AG04449 (cell line): ENCODE measurements at places on chromosomes 6 and 20.

DNA sequence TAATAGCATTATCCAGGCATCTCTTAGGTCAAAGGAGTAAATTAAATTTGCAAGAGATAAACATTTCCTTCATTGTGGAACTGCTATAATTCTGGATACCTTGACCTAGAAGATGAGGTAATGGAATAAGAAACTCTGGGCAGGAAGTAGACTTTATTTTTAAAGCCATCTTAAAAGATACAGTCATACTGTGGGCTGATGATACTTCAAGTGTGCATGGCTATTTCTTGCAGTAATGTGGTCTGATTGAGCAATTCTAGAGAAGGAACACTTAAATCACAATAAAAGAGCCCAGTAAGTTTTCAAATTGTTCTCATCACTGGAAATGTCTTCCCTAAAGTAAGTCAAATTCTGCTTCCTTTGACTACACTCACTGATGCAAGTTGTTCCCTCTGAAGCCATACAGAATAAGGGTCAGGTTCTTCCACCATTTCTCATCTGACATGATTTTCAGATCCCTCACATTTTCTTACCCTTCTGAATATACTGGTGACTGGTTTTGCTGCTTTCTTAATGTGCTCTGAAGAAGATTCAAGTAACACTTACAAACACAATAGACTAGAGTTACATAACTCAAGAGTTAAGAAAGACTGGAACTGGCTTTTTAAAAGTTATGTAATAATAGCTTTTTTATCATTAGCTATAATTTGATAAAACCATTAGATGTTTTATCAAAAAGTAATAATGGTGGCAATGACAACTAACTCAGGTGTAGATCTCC lies 62.6 kb upstream of the TMEM244 start:
- DNase-seq: peak; percentile 37

GRCh38 chr6:33607126-33607783 lies 13.9 kb upstream of the ITPR3 start:
- DNase-seq: no peak

DNA sequence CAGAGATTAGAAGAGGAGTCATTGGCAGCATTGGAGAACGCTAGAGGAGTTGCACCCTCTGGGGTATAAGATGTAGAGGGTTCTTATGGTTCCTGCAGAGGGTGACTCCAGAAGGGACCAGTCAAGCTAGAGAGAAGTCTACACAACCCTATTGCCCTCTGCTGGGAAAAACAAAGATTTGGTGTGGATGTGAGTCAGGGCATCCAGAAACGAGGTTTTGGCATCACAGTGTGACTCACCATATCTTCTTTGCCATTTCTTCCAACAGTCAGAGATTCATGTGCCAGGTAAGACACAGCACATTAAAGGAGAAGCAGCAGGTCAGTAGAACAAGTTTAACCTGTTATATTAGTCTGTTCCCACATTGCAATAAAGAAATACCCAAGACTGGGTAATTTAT lies 598.8 kb downstream of the MAFB start:
- DNase-seq: no peak

- no peak for DNase-seq
Observed at GRCh38 chr6:105691971-105692370, 289.1 kb upstream of the PREP start.

GRCh38 chr6:140828856-140829255 lies 1303.9 kb upstream of the GJE1 start:
- DNase-seq: no peak

DNA sequence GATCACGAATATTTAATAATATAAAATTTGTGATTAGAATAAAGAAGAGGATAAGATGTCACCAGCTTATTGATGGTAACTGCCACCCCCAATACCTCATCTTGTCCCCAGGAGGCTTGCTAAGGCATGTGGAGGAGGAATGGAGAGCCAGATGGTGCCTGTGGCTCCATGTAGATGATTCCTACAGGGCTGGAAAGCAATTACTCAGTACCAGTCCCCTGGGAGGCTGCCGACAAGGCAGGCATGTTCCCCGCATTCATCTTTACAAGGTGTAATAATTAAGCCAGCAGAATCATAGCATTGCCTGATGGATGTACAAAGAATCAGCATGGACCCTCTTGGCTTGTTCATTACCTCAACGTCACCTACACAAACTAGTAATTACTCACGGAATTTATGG lies 155.3 kb downstream of the PLCB1 start:
- no peak for DNase-seq

GRCh38 chr6:53984163-53984562 lies 127.1 kb upstream of the MLIP start:
- DNase-seq: peak; percentile 60

GRCh38 chr6:23559587-23560343 lies 566.2 kb upstream of the NRSN1 start:
- DNase-seq: no peak

- DNase-seq: no peak
Observed at GRCh38 chr6:113347436-113347835, 509.7 kb upstream of the MARCKS start.

GRCh38 chr6:51049983-51050877 lies 231.6 kb downstream of the TFAP2B start:
- no peak for DNase-seq

DNA sequence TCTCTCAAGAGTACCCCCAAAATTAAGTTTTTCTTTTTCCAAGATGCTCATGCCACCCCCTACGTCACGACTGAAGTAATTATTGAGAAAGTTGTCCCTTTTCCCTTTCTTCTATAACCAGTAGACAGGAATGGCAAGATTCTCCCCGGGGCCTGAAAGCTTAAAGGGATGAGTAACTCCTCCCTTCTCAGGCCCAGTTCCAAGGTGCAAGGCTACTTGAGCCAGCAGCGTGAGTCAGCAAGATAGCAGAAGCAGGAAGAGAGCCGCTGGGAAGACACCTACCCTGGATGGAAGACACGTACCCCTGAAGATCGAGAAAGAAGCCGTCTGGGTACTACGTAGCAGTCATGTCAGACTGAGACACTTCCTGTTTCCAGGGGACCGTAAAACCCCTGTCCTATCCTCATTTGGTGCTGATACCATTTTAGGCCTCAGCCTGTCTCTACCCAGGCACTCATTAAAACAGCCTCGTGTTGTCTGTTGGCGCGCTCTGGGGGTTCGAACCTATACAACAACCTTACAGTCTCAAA lies 241.0 kb downstream of the ADGRG6 start:
- no peak for DNase-seq

- no peak for DNase-seq
Observed at GRCh38 chr6:113854531-113855499, 2.3 kb upstream of the MARCKS start.

GRCh38 chr6:93567164-93567563 lies 147.8 kb upstream of the EPHA7 start:
- DNase-seq: no peak

DNA sequence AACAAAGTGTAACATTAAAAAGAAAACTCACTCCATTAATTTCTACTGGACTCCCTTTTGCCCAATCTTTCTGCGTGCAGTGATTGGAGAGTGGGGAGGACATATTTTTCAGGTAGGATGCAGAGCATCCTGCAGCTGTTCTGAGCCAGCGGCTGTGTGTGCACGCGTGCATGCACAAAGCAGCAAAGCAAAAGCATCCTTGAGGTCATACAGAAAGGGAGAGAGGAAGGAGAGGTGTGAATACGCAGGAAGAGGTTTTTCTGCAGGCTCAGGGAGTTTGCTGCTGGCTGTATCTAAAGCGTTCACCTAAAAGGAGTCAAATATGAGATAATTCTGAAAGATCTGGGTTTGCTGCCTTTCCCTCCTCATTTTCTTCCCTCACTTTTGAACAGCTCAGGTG lies 108.4 kb downstream of the HUS1B start:
- DNase-seq: no peak

DNA sequence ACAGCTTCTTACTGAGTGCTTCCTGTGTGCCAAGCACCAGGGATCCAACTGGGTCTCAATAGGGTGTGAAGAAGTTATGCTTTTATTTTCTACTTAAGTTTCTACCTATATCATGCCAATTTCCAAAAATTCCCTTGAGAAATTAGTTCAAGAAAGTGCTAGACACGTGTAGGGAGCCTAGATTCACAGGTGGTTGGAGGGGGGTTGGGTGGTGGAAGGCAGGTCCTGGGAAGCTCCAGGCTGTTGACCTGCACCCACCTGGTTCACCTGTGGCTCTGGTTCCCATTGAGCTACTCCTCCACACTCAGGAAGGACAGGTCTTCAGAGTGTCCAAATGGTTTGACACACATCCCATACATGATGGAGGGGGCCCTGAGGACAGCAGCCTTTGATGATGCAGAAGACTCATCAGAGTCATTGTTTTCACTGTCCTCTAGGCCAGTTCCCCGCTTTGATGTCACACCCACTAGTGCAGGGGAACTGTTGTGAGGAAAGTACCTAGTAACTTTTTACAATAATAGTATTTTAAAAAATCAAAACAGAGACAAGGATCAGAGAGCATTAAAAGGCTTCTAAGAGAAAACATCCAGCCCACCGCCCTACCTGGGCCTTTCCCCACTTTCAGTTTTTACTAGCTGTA lies 39.8 kb upstream of the MYL9 start:
- no peak for DNase-seq

DNA sequence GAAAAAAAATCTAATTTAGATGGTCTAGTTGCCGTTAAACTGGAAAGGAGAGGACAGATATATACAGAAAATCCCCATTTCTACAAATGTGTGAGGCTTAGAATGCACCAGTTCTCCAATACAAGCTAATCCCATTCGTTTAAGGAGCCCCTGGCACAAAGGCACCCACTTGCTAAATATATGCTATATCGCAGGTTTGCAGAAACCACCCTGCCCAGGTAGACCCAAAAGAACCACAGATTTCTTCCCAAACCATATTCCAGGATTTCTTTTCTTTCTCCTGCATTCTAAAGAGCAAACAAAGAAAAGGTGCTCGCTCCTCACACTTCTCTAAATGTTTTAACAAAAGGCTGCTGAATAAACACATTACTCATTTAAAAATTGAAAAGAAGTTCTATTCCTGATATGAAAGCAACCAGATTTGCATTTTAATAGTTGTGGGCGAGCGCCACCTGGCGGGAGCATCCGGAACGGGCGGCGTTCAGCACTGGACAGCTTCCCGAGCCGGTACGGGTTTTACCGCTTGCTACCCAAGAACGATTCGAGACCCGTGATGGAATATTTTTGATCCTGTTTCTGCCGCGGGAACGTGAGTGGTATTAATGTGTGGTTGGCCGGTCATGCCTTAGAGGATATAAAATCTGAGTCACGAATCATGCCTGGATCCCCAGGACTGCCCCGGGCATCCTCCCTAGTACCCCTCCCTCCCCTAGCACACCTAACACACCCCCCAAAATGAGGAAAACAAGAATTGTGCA lies 2.1 kb downstream of the PTPRT start:
- DNase-seq: peak; percentile 9

GRCh38 chr20:33444797-33445560 lies 1.4 kb upstream of the SNTA1 start:
- no peak for DNase-seq

DNA sequence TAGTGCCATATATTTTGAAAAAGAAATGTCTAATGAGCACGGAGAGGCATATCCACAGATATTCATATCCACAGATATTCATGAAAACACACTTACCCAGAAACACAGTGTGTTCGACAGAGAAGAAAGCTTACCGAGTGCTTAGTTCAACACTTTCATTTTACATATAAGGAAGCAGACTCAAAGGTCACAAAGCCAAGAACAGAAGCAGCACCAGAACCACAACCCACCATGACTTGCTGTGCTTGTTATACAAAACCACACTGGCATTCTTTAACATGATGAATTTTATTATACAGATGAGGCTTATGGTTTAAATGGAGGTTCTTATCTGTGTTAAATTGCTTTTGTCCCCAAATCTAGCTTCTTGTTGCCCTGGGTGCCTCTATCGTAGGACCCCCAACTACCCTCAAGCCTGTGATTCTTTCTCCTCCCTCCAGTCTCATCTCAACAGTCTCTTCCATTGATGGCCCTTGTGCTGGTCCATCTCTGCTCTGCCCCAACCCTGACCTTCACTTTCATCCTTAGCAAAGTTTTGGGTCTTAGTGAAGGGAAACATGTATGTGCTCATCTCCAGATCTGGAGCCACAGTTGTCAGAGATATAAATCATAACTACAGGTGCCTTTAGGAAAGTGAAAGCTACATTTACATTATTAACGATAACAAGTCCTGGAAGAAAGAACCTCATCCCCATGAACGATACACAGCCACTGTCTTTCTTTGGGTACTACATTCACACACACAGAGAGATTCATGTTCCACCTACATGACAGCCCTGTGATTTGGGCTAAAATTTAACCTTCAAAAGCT lies 40.0 kb downstream of the SF3B5 start:
- DNase-seq: no peak

DNA sequence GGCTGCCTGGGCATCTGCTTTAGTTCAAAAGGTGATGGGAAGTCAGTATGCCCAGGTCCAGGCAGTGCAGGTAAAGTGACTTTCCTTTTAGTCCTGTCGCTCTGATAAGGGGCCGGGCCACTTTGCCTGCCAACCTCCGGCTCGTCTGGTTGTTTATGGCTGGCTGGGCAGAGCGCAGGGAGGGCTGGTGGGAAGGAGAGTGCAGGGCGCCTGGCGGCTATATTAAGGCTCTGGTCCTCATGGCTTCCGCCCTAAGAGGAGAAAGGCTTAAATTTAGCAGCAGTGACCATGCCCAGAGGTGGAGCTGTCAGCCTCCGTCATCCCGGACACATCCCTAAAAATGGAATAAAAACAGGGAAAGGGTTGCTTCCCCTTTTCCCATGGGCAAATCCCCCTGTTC lies 14.6 kb downstream of the GATA5 start:
- DNase-seq: no peak

DNA sequence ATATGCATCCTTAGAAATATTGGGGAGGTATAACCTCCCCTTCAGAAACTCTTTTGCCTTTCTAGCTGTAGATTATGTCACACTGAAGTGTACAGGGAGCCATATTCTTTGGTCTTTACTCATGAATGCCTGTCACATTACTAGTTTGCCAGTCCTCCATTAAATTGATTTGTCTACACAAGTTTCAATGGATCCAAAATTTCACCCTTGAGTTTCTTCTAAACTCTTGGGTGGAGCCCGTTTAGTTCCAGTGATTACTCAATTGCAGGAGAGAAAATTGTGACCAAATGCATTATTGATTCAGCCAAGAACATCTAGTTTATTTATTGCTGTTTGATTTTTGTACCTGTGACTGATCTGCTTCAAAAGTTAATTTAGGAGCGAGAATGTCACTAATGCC lies 60.4 kb upstream of the TFB1M start:
- DNase-seq: no peak

DNA sequence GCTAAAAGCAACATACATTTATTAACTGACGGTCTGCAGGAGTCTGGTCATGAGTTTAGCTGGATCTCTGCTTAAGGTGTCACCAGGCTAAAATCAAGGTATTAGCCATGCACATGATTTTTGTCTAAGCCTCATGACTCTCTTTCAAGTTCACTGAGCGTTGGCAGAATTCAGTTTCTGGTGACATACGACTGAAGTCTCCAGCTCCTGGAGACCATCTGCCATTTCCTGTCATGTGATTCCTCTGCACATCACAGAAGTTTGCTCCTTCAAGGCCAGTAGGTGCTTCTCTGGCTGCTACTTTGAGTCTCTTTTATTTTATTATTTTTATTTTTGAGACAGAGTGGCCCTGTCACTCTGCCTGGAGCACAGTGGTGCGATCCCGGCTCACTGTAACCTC lies 148.4 kb upstream of the EYA4 start:
- no peak for DNase-seq

GRCh38 chr20:57614490-57615444 lies 5.5 kb downstream of the ZBP1 start:
- no peak for DNase-seq
